ENCODE measurements at places on chromosomes 5 and 9. TPM values are rescaled to one million over a fixed set of nuclear protein-coding genes. Genes with fewer than 3 reads are reported as not detected.

GRCh38 chr5:84381502-84382362 is 2.9 kb downstream of the EDIL3 start:
- peak; percentile 6 for DNase-seq

- DNase-seq: no peak
Measured at GRCh38 chr9:10112070-10112469, 500.7 kb downstream of the PTPRD start.

DNA sequence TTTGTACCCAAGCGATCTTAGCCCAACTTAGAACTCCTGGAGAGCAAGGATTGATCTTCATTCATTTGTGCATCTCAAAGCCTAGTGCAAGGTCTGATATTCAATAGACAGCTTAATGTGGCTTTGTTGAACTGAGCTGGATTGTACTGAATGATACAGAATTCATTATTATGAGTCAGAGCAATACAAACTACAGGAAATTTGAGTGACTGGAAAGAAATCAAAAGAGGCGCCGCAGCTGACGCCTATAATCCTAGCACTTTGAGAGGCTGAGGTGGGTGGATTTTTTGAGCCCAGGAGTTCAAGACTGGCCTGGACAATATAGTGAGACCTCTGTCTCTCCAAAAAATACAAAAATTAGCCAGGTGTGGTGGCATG is 58.6 kb downstream of the ENC1 start:
- DNase-seq: peak; percentile 67

EXOSC3 gene
- 29.4 TPM for total RNA-seq
